ENCODE measurements at places on chromosomes 1 and 21.

GRCh38 chr1:18795002-18795689, 64.3 kb downstream of the TAS1R2 start:
- no peak for DNase-seq

GRCh38 chr1:81802457-81802706, 1.6 kb downstream of the ADGRL2 start:
- no peak for DNase-seq

DNA sequence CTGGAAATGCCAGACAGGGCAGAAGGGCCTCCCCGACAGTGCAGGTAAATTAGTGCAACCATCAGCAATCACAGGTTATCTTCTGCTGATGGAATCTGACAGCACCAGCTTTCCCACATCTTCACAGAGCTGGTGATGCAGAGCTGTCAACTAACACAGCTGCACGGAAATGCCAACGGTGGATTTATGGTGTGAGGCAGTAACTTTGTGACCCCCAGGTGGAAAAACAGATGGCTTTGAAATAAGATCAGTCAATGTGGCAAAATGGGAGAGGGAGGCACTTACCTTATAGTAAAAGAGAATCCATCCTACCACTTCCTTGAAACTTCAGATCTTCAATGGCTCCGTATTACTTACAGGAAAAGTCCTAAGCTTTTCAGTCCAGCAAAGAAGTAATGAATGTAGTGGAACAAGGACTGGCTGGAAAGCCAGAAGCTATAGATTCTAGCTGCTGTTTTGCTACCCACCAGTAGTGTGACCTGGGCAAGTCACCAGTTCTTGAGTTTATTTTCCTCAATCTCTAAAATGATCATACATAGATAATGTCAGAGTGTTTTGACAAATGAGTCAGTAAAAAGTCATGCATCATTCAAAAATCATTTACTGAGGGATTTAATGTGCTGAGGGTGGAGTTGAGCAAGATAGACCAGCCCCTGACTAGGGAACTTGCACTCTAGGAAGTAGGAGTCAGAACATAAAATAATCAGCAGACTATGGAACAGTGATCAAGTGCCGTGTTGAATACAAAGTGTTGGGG, 245.7 kb upstream of the JUN start:
- no peak for DNase-seq

GRCh38 chr1:159428536-159428935, 3.5 kb upstream of the OR10J4 start:
- DNase-seq: no peak

DNA sequence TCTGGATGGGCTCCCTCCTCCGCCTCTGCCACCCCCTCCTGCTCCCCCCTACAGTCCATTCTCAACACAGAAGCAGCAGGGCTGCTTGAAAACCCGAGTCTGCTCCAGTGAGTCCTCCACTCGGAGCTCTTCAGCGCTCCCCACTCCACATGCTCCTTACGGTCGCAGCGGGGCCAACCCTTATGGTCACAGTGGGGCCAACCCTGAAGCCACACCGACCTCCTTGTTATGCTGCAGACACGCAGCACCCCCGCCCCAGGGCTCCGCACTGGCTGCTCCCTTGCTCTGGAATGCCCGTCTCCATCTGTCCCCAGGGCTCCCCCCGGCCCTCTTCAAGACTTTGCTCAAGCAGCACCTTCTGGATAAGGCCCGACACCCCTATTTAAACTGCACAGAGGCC, 22.6 kb downstream of the GPR157 start:
- DNase-seq: no peak

GRCh38 chr21:28885853-28886177, 106.9 kb downstream of the LTN1 start:
- DNase-seq: no peak

- DNase-seq: peak; percentile 92
Observed at GRCh38 chr1:44290250-44291094, 64.6 kb downstream of the ERI3 start.

DNA sequence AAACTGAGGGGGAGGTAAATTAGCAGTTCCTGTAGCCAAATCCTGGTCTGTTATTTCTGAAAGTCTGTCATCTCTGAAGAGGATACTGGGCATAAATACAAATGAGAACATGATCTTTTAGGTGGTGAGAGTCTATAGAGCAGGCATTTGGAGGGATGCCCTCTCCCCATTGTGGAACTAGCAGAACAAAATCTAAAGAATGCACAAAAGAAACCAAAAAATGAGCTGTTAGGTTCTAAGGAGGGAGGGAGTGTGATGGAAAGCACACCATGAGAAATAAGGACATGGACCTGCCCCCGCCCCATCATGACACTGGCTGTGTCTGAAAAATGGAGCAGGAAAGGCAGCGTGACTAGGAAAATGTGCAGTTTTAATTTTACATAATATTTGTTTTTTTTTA, 262.0 kb downstream of the KIF26B start:
- DNase-seq: no peak

DNA sequence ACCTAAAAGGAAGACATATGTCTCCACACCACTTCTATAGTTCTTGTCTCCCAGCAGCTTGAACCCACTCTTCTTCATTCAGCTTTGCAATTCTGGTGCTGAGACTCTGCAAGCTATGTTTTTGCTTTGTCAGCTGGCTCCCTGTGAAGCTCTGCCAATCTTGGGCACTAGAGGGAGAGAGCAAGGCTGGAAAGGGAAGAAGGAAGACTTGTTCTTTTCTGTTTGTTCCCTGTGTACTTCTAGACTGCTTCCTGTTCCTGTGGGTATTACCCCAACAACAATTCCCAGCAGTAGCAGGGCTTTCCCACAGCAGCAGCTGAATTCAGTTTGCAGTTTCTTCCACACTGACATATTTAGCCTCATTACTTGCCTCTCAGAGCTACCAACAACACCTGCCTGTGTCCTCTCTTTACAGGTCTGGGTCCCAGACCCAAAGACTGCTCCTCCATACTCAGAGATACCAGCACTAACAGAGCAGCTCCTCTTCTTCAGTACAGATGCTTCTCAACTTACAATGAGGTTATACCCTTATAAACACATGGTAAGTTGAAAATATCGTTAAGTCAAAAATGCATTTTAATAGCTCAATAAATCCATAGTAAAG, 275.2 kb upstream of the NEGR1 start:
- peak; percentile 59 for DNase-seq

DNA sequence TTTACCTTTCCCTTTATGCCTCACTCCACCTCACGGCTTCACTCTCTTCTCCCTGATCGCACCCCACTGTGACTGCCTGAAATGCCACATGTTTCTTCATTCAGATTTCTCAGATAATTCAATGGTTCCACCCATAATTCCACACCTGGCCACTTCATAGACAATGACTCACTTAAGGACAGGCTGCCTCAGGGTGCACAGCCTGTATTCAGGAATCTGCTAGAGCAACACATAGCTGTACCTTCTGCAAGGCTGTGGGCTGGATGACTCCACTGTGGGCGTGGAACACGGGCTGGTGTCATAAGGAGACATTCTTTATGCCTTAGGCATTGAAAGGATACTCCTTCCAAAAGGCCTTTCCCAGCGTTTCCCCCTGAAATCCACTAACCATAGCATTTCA, 36.1 kb downstream of the L1TD1 start:
- no peak for DNase-seq

DNA sequence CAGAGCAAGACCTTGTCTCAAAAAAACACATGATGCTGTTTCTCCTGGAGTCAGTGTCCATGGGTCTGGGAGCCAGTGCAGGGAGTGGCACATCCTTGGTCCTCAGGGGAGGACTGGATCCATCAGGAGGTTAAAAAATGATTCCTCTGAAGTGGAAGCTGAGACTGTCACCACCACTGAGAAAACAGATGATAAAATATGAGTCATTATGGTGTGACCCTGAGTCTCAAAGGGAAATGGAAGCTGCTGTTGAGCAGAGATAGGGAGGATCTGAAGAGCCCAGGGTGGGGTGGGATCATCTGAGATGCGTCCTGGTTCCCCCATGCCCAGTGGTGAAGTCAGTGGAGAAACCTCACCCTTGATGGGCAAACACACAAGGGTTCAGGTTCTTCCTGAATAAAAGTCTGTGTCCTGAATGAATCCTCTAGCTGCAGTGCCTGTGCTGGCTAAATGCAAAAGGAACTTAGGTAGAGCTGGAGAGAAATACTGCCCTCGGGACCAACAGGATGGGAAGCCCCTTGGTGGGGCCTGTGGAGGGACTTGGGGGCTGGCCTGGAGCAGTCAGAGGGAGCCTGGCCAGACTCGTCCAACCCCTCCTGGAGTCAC, 61.6 kb upstream of the TENT5B start:
- DNase-seq: peak; percentile 84

DNA sequence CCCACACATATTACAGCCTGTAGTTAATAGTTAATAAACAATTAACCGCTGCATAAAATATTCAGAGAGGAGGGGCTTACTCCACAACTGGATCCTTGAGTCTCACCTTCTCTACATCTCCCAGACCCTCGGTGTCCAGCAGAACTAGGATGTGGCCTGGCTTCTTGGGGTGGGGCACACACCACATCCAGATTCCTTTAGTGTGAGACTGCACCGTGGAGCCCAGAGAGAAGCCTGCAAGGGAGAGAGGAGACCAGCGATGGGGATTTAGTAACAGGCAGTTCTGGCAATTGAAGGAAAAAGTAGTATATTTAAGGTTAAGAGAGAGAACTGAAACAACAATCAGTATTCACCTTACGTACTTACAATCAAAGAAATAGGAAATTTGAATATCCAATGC, 4.9 kb downstream of the GBP1 start:
- no peak for DNase-seq

- DNase-seq: no peak
Observed at GRCh38 chr21:26958788-26959187, 8.1 kb downstream of the ADAMTS5 start.

DNA sequence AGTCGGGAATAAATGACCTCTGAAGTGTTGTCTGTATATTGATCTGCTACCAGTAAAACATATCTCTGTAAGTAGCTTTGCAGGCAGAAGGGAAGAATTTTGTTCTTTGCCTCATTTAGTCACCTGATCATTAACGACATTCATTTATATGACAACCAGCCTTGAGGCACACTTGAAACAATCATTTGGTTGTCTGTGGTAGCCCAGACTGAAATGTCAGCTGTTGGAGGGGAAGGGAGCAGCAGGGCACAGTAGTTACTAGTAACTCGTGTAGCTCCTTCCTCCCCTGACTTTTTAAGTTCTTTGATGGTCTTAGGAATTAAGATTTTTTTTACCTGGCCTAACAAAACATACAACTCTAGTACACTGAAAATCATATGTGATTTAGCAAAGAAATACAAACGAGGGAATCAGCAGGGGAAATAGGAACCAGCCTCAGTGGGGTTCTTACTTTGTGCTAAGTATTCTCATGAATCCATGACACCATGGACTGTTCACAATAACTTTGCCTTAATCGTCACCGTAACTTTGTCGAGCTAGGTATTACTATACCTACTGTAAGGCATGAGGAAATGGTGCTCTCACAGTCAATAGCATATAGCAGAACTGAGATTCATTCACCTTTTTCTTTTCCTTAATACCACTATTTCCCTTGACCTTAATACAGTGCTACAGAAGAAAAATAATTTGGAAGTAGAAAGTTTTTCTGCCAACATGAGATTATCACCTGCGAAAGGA, 6.4 kb downstream of the IL12RB2 start:
- no peak for DNase-seq

DNA sequence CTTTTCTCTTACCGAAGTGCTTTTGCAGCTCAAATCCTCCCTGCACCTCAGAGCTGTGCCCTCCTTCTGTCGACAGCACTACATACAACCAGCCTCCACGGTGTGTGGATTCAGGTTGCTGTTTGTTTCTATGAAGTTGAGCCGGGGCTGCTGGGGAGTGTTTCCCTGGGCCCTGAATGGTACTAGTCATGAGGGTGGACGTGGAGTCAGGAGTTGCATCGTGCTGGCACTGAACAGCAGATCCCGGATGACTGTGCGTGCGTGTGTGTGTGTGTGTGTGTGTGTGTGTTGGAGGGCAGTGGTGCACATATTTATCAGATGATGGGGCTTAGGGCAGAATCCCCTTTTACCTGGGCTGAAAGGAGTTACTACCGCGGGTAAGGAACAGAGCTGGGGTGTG, 47.0 kb downstream of the ACTL8 start:
- DNase-seq: no peak

DNA sequence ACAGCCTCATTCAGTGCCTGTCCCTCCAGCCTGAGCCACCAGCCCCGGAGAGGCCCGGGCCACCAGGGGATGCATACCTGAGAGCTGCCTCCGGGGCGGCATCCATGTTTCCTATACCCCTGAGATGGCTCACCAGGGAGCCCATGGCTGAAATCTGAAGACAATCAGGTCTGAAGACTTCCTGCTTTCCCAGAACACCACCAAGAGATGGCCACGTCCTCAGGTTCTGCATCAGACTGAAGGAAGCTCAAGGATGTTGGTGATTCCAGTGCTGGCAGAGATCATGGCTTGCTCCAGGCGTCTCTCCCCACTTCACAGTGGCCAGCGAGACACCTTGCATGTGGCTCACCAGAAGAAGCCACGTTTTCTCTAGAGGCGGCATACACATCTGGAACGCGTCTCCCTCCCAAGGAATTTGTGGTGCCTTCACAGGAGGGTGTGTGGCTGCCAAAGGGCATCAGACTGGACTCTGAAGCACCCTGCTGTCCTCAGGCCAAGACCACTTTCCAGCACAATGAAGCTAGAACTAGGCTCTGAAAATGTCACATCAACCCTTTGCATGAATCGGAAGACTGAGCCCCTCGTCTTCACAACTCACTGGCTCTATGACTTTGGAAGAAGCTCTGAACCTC, 170.7 kb upstream of the IRF2BP2 start:
- DNase-seq: no peak

DNA sequence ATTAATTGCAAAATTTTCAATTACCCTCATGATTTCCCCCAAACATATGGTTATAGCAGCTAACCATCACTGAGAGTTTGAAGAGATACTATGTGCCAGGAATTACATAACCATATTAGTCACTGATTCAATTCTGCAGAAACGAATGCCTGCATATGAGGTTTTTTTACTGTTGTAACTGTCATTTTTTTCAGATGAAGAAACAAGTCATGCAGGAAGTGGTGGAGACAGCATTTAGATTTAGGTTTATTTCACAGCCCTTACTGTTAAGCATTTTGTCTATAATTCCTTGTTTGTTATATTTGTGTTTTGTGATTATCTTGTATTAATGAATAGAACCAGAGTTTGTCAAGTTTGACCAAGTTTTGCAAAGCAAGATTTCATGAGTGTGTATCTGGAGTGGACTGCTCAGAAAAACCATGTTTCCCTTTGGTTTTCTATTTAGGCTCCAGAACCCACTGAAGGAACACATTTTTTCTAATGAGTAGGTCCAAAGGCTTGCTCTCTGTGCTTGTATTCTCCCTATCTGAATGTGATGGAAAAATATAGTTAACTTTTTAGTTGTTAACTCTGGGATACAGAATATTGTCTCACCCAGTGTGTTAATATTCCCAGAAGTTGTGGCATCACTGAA, 308.5 kb upstream of the ADAMTS5 start:
- DNase-seq: peak; percentile 14

GRCh38 chr1:29698033-29698432, 461.7 kb downstream of the PTPRU start:
- peak; percentile 38 for DNase-seq

All from OCI-M1 (cell line).